Hematopoietic multipotent progenitor cell treated with erythropoietin and hydrocortisone succinate and interleukin-3 and kit ligand, for 4 days (in vitro differentiated cells): ENCODE measurements at places on chromosomes 11 and 22.

DNA sequence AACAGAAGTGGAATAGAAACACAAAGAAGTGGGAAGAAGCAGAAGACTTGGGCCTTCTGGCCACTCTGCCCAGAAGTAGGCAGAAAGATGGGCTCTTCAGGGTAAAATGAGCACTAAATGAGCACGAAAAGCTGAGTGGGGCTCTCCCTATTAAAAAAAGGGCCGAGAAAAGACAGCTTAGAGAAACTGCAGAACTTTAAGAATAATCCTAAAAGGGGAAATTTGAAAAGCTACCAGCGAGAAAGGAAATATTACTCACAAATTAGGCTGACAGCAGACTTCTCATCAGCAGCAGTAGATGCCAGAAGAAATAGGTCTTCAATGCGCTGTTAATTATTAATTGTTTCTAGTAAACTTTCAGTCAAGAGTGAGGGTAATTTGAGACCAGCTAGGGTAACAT, 78.2 kb downstream of the UVRAG start:
- DNase-seq = no peak

- peak; percentile 72 for DNase-seq
These were observed 418 bp downstream of the ACO2 start for GRCh38 chr22:41469218-41469851.

DNA sequence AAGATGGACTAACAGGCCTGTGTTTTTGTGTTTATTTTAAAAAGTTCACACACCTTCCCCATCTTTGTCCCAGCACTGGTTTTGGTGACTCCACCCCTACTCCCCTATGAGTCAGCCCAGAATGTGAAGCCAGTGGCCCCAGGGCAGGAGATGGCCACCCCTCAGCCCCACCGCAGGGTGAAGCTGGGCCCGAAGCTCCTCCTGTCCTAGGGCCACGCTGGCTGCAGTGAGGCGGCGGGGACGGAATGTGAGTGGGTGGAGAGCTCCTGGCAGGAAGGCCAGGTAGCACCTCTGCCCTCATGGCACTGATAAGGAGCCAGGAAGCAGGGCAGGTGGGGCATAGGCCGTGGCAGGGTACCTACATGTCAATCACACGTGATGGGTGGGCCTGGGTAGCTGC, 39.9 kb downstream of the SGSM3 start:
- DNase-seq = no peak

DNA sequence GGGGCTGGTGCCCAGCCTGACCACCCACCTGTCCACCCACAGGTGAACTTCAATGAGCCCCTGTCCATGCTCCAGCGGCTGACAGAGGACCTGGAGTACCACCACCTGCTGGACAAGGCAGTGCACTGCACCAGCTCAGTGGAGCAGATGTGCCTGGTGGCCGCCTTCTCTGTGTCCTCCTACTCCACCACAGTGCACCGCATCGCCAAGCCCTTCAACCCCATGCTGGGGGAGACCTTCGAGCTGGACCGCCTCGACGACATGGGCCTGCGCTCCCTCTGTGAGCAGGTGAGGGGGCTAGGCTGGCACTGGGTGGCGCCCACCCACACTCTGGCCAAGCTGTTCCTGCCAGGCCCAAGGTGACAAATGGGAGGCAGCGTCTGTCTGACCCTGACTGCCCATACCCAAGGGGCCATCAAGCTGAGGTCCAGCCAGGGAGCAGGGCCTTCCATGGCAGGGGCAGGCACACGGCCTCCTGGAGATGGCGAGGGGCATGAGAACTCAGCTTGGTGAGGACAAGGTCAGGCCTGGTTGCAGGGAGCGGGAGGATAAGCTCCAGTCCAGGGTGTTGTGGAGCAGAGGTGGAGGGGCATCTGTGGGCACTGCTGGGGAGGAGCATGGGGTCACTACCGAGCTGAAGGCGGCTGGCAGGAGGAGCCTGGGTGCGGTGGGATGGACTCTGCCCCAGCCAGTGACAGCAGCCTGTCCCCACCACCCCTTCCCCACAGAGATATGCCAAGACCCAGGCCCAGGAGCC, 77.7 kb downstream of the MORC2 start:
- DNase-seq = peak; percentile 55

DNA sequence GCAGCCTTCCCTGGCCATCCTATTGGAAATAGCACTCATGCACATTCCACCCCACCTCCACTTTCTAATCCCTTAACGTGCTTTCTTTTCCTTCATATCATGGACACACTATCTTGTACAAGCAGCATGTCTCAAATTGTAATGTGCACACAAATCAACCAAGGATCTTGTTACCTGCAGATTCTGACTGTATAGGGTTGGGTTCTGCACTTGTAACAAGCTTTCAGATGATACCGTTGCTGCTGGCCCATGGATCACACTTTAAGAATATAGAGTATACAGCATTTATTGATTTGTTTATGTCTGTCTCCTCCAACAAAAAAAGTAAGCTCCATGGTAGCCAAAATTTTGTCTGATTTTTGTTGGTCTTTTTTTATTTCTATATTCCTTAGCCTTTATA, 32.4 kb upstream of the POU2AF1 start:
- DNase-seq = no peak

DNA sequence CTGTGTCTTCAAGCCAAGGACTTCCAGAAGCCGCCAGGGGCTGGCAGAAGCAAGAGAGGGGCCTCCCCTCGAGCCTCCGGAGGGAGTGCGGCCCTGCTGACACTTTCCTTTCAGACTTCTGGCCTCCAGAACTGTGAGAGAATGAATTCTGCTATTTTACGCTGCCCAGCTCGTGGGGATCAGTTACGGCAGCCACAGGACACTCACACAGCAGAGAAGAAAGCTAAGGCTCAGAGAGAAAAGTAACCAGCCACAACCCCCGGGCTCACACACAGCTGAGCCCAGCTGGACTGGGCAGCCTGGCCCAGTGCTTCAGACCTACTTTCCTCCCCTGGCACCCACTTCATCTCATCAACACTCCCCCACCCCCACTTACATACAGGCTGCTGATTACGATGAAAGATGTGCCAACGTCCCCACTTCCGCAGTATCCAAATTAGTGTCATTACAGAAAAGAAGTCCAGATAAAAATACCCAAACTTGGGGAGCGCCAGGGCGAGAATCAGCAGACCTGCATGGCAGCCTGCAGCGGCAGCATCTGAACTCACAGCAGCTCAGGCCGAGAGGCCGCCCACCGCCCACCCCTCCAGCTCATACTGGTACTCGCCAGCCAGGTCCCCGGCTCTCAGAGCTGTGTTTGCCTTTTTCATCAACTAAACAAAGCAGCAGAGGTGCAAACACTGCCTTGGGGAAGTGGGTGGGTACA, 15.3 kb downstream of the PHF21B start:
- no peak for DNase-seq

- DNase-seq = no peak
These were observed 282.3 kb downstream of the FAT3 start for GRCh38 chr11:92506809-92507336.

- DNase-seq = no peak
These were observed 297.0 kb downstream of the CTTN start for GRCh38 chr11:70695086-70695960.

DNA sequence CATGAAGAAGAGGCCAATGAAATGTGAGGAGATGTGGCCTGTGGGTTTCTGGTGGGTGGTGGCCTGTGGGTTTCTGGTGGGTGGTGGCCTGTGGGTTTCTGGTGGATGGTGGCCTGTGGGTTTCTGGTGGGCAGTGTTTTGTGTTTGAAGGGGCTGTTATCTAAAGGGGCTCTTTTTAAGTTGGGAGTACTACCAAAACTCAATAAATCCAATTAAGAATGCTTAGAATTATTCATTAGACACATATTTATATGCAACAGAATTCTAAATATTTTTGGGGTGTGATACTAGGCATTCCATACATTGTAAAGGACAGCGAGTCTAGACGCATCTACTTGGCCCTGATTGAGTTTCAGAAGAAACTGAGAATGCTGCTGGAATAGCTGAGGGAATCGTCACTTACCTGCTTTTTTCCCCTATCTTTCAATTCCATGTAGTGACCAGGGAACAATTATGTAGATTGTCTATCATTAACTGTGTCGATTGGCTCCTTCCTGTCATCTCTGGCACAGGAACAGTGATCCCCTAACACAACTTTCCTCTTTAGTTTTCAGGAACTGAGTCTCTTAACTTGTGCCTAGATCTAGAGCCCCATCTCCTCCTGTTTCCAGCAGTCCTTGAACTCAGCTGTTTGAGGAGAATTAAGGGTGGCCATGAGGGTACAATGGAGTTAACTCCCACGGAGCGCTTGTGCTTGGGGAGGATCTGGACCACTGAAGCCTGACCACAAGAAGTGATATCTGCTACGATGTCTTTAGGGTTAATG, 37.3 kb upstream of the TOP3B start:
- DNase-seq = peak; percentile 17

GRCh38 chr11:64542172-64543125, 48.6 kb upstream of the SLC22A12 start:
- no peak for DNase-seq

GRCh38 chr11:12224537-12224893, 114.1 kb downstream of the MICAL2 start:
- DNase-seq = peak; percentile 97
